ENCODE measurements at places on chromosomes 4 and X. TPM values are rescaled to one million over a fixed set of nuclear protein-coding genes. Genes with fewer than 3 reads are reported as not detected.

- no peak for DNase-seq
These were observed 23.7 kb upstream of the TENM3 start for GRCh38 chr4:182219411-182220056.

GRCh38 chrX:3393581-3394111, 47.2 kb upstream of the MXRA5 start:
- no peak for DNase-seq

DNA sequence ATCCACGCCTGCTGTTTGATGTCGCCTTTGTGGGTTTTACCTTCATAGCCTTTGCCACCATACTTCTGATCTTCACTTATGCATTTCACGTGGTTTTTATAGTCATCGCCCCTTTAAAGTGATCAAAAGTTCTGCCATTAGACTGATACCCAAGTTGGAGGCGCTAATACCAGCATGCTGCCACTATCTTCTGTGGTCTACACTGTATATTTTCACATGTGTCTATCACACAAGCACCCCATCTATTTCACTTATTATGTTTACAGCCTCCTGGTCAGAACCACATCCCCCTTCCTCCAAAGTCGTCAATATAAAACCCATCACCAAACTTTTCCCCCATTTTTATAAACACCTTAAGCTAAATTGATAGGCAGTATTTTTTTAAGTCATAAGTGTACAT, 8.2 kb downstream of the LYAR start:
- no peak for DNase-seq

GRCh38 chr4:1850276-1850675, 5.7 kb downstream of the LETM1 start:
- no peak for DNase-seq

GRCh38 chrX:13691841-13692371, 3.0 kb downstream of the RAB9A start:
- DNase-seq, result no peak

Gene RBMX2
- 32.4 TPM for total RNA-seq

- DNase-seq, result no peak
These were observed 75.5 kb downstream of the NAF1 start for GRCh38 chr4:163090997-163091684.

DNA sequence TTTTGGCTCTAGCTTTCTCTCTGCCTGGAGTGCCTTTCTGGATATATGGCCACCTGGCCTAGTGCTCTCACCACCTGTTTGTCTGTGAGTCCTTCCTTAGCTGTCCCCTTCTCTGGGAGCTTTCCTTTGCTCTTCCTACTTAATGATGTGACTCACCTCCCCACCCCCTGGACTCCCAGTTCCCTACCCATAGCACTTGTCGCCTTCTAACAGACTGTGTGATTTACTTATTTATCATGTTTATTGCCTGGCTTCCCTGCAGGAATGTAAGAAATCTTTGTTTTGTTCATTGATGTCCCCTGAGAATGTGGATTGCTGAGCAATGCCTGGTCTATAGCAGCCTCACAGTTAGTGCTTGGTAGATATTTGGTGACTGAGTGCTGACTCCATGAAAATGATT, 18.9 kb downstream of the ADD1 start:
- DNase-seq, result no peak

DNA sequence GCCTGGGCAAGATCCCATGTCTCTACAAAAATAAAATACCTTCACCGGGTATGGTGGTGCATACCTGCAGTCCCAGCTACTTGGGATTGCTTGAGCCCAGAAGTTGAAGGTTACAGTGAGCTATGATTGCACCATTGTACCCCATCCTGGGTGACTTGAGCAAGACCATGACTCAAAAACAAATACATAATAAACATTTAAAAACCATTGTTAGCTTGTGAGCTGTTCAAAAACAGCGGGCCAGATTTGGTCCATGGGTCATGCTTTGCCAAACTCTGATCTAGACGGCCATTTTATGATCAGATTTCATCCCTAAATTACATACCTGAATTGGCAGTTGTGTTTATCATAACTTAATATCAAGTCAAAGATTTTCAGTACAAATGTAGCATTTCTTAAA, 76.0 kb upstream of the GPM6B start:
- no peak for DNase-seq

DNA sequence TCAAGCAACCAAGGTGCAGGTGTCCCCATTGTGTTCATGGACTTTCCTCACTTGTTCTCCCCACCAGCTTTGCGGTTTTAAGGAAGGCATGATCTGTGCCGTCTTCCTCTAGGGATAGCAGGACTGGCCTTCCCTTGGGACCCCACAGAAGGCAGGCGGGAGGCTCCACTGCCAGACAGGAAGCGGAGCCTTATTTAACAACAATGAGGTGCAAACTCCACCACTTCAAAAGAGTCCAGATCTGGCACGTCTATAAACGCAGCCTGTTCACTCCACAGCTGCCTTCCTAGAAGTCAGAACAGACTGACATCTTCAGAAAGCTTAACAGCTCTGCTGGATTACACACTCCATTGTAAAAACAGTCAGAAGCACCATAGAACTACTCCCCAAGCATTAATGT, 1.7 kb upstream of the GPR143 start:
- no peak for DNase-seq

DNA sequence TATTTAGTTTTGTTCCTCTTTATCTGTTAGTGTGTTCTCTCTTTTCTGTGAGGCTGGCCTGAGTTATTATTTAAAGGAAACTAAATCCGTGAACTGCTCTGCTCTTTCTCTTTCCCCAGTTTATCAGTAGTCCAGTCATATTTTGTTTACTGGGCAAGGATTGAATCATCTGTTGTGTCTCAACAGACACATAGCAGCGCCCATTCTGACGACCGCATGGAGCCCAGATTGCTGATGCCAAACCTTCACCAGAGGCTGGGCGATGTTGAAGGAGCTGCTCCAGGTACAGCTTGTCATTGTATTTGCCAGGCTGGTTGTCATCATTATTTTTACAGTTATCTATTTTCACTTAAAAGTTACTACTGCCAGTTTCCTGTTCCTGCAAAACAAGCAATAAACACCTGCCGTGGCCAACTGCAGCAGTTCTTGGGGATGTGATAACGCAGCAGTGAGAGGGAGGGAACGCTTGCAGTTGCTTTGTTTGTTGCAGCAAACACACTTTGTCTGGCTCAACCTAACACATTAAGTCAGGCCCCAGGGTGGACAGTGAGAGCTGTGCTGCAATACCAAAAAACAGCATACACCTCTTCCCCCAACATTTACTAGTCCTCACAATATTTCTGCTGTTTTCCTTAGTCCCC, 10.1 kb downstream of the REELD1 start:
- DNase-seq, result no peak

DNA sequence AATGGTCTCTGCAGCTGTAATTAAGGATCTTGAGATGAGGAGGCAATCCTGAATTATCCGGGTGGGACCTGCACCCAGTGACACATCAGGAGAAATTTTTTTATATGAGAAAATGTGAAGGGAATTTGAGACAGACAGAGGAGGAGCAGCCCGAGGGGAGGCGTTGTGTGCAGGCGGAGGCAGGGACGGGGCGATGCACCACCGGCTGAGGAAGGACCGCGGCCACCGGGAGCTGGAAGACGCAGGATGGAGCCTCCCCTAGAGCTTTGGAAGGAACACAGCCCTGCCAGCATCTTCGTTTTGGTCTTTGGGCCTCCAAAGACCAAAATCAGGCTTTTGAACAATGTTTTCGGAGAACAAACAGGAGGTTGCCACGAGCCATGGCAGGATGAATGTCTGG, 85.0 kb upstream of the ADRA2C start:
- no peak for DNase-seq

- DNase-seq, result no peak
These were observed 104.1 kb downstream of the KLHL4 start for GRCh38 chrX:87621697-87622096.

GRCh38 chrX:151996347-151996746, 21.9 kb upstream of the GABRE start:
- DNase-seq, result no peak

DNA sequence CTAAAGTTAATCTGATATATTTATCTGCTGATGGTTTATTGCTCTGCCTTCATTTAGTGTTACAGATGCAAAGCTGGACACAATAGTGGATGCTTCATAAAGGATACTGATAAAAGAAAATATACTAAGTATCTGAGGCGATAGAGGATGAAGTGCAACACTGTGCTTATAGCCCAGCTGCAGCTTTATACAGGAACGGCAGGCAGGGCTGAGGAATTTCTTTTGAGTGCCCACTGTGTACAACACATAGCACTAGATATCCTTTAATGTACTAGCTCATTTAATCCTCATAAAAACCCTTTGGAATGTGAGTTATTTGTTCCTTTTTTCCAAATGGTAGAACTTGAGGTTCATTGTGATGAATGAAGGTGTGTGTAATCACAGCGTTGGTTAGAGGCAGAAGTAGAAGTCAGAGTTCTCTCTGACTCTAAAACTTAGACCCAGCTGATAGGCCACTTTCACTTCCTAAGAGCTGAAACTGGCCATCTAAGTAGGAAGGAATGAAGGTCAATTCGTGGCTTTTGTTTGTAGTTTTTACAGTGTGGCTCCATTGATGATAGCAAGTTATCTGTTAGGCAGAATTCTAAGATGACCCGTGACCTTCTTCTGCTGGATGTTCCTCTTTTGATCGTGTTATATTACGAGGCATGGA, 138.0 kb downstream of the VEGFC start:
- DNase-seq, result no peak

Gene SPANXB1
- not detected for total RNA-seq

DNA sequence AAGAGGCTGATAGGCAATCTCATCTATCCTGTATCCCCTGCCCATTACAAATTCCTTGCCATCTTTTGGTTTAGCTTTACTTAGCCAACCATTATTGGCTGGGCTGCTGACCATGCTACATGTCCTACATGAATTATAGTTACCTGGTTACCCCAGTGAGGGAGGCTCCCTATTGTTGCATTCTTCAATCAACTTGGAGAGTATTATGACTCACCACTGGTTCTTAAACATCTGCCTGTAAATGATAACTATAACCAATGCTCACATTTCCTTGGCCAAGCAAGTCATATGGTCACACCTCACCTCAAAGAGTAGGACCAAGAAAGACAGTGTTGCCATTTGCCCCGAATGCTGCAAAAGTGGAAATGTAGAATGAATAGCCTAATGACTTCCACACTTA, 297.6 kb downstream of the IL15 start:
- no peak for DNase-seq

- no peak for DNase-seq
These were observed 638.9 kb downstream of the MID1IP1 start for GRCh38 chrX:39439906-39440798.
